Sciatic nerve (tissue), 2 donors: ENCODE measurements at places on chromosomes 6 and 20. TPM values are rescaled to one million over a fixed set of nuclear protein-coding genes. Genes with fewer than 3 reads are reported as not detected.

DNA sequence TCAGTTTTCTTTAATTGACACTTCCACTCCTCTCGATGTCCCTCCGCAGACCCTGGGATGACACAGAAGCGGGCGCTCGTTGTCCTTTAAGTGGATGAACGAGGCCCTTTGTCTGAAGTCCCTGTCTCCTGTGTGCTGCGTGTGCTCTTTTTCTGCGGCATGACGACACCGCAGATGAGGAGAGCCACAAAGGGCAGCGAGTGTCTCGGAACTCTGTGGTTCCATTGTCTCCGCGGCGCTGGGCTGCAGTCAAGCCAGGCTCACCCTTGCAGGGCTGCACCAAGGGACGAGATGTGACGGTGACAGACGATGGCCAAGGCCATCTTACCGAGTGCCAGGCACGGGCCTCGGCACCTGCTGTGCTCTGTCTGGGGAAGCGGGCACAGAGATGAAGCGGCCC, 10.6 kb downstream of the PRR18 start:
- no peak for DNase-seq

GRCh38 chr20:62395311-62396242, 8.7 kb downstream of the RPS21 start:
- DNase-seq, result no peak

- DNase-seq, result no peak
These were observed 137.7 kb upstream of the MAFB start for GRCh38 chr20:40826699-40827098.

DNA sequence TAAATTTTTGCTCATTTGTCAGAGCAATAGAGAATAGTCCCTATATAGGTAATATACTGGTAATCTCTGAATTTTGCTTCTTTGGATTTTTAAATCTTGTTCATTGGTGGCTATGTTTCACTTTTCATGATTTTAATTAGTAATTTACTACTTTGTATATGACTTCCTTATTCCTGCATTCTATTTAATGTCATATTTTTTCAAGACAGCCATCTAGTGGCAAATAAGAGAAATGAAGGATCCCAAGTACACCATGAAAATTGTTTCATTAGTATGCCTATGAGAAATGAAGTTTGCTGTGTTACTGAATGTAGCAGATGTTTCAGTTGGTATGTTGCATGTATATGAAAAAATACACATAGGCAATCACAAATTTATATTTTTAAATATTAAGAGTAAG, 82.4 kb downstream of the ZNF292 start:
- no peak for DNase-seq

DNA sequence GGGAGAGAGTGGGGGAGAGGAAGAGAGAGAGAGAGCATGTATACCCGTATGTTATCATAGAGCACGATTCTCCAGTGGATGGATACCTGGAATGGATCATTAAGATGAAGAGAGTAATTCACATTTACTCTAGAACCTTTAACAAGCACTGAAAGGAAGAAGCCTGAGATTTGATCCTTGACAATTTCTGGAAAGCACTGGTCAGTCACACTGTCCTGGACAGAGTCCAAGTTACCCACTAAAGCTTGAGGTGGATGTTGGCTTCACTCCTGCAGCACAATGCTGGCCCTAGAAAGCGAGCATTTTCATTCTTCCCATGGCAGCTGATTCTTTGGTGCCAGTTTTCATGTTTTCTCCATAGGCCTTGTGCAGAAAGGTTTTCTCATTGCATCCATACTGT, 25.6 kb downstream of the NFYA start:
- no peak for DNase-seq

GRCh38 chr6:13614126-13614925, 809 bp upstream of the NOL7 start:
- no peak for DNase-seq

Gene PPP1R16B
- 7.5 TPM for total RNA-seq
